ENCODE measurements at places on chromosomes 5 and 9.

DNA sequence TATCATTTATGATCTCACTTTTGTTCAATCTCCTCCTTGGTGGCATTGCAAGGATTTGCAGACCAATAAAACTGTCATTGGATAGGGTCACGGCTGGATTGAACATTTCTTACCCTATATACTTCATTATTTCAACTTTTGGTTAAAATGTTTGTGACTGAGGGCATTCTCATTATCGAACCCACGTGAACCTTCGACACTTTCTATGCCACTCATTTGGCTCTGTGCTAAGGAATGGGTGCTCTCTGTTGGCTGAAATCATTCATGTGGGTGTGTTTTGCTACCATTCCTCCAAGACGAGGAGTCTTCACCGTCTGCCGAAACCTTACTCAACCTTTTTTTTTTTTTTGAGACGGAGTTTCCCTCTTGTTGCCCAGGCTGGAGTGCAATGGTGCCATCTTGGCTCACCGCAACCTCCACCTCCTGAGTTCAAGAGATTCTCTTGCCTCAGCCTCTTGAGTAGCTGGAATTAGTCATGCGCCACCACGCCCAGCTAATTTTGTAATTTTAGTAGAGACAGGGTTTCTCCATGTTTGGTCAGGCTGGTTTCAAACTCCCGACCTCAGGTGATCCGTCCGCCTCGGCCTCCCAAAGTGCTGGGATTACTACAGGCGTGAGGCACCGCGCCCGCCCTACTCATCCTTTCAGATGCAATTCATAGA is 62.5 kb downstream of the CSNK1A1 start:
- no peak for DNase-seq

- DNase-seq: no peak
Measured at GRCh38 chr5:140801494-140801841, 611 bp downstream of the PCDHA3 start.

DNA sequence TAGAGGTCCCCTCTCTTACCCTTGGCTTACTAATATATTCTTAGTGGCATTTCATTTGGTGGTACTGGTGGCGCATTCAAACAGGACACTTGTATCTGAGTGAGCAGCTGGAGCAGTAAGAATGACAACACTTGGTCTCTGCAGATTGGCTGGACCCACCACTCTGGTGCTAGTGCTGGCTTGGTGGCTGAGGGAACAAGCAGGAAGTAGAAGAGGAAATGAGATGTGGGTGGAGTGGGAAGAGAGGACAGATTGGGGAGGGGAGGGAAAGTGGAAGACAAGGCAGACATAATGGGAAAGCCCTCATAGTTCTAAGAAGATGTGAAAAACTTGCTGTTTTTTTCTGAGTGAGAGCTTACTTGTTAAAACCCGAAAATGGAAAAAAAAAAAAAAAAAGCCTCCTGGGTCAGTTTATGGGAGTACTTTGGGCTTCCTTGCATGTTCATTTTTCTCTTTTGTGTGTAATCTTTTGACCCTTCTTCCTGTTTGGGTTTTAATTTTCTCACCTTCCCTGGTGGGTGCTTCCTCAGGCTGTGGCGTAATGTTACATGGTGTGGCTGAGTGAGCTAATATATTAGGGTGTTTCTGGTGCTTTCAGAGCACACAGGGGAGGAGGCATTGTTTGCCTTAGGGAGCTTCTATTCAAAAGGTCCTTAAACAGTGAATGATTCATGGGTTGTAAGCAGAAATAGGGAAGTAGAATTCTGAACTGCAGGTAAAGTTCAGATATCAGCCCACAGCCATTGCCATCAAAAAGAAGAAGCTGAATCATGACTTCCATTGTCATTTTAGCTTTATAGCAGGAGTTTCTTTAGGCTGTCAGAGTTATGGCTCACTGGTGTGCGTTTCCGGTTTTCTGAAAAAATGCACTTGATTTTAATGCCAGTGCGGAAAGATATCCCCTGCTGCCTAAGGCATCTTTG is 52.3 kb downstream of the TLE4 start:
- DNase-seq: no peak

- DNase-seq: no peak
Measured at GRCh38 chr9:117414220-117414905, 494 bp downstream of the ASTN2 start.

GRCh38 chr9:85142968-85143367 is 473.4 kb downstream of the NTRK2 start:
- DNase-seq: no peak

DNA sequence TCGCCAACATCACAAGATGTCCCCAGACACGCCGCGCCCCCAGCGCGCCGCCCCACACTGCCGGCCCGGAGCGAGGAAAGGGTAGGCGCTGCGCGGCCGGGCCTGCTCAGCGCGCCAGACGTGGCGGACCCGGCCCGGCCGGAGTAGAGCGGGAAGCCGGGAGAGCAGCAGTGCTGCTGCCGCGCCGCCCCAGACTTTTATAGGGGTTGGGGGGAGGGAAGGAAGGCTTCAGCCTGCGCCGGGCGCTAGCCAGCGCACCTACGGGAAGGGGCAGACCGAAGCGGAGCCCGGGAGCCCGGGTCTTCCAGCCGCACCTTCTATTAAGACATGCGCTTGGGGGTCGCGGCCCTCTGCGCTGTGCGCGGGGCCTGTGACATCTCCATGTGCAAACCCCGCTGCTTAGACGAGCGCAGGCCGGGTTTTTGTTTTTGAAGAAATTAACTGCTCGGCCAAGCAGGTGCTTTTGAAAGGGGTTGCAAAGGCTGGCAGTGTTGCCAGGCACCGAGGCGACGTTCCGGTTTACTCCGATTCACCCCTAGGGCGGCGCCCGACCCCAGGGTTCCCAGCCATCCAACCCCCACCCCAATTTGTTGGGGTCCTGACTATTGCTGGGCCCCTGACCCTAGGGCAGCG is 353 bp upstream of the PAX5 start:
- DNase-seq: no peak

DNA sequence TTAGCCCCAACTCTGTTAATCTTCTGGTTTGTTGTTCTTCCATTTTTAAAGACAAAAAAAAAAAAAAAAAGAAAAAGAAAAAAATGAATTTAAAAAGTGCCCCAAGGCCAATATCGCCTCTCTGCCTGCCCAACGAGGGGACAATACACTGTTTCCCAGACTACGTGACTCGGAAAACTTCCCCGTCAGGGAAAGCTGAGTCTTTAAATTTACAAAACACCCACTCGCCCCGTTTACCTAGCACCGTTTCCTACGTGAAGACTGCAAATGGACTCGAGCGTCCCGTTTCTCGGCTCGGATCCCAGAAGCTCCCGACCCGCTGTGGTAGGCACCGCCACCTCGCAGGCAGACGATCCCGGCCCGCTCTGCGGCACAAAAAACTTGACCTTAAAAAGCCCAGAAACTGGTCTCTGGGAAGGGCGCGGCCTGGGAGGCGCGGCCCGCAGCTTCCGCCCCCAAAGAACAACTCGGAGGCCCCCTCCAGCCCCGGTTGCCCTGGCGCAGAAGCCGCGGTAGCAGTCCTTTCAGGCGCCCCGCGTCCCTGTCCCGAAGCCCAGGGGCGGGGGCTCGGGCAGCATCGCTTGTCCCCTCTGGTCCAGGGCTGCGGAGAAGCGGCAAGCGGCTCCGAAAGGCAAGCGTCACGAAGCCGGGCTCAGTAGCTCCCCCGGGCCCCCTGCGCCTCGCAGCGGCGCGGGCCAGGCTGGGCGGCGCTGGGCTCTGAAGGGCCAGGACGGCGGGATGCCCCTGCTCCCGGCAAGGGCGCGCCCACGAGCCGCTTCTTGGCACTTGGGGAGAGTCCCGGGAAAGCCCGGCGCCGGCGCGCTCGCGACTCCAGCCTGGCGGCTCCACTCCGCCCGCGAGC is at the start of gene GCNT4:
GCNT4 (minus strand) TSS at position 367 of the 862 bp plus-strand sequence. CDS start 22,521 bp downstream, outside the sequence.
- no peak for DNase-seq

- no peak for DNase-seq
Measured at GRCh38 chr9:114169029-114169951, 14.0 kb downstream of the COL27A1 start.

Data from NCI-H524 treated with DMSO at 0.1 percent for 48 hours (cell line).